ENCODE measurements at places on chromosomes 12 and 14.

DNA sequence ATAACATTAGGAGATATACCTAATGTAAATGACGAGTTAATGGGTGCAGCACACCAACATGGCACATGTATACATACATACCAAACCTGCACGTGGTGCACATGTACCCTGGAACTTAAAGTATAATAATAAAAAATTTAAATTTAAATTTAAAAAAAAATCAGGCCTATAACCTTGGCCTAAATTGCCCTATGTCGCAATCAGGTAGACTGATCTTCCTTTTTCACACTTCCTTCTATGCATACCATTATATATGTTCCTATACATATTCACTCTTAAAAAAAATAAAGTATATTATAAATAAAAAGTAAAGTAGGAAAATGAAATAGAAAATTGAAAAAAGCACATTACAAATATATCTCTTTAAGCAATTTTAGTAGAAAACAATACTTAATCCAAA, 117.7 kb upstream of the GARIN2 start:
- DNase-seq = no peak

DNA sequence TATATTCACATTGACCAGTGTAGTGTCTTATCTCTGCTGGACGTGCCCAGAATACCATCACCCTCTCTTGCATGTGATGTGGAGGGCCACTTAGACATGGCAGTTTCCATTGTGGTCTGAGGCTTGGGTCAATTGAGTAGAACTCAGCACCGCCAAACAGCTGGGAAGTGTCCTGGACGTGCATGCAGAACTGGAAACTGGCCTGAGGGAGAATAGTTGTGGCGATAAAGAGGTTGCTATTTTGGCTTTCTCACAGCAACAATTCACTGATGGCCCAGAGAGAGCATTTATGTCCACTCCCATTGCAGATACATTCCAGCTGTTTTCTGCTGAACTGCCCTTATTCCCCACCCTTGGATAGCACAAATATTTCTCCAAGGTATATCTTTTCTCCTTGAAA, 210.1 kb upstream of the DAAM1 start:
- no peak for DNase-seq

- DNase-seq = no peak
These were observed 465.0 kb upstream of the ATP2B1 start for GRCh38 chr12:90173499-90174197.

DNA sequence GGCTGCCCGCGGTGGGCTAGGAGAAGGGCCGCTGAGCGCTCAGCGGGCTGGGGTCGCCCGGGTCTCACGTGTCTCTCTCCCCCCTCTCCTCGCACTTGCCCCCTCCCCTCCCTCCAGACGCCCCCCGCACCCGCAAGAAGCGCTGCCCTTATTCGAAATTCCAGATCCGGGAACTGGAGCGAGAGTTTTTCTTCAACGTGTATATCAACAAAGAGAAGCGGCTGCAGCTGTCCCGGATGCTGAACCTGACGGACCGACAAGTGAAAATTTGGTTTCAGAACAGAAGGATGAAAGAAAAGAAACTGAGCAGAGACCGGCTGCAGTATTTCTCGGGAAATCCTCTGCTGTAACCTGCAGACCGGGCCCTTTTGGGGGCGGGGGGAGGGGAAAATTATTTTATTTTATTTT, 314 bp upstream of the HOTAIR start:
- no peak for DNase-seq

- no peak for DNase-seq
These were observed 437.3 kb downstream of the MED13L start for GRCh38 chr12:115840159-115840558.

DNA sequence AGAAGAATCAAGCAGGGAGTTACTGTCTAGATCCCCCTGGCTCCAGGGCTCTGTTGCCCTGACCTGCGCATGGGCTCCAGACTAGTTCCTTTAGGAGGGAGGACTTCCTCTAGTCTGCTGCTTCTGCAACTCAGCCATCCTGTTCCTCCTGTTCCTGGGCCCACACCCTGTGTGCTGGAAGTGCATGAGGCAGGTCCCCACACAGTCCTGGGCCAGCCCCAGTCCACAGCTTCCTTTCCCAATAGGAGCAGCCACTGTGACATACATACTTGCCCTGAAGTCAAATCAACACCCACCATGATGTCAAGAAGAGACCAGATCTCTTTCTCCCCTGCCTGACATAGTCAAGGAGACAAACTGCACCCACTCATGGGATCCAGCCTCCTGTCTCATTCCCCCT, 1.3 kb downstream of the SDR9C7 start:
- no peak for DNase-seq
